ENCODE measurements at places on chromosomes 7 and 10.
A peak's percentile ranks its signal among the peaks of the same experiment; 100 is the strongest.

- no peak for DNase-seq
These were observed 222.1 kb upstream of the RHOBTB1 start for GRCh38 chr10:61166065-61166464.

GRCh38 chr10:78130966-78131710, 97.5 kb downstream of the RPS24 start:
- no peak for DNase-seq

DNA sequence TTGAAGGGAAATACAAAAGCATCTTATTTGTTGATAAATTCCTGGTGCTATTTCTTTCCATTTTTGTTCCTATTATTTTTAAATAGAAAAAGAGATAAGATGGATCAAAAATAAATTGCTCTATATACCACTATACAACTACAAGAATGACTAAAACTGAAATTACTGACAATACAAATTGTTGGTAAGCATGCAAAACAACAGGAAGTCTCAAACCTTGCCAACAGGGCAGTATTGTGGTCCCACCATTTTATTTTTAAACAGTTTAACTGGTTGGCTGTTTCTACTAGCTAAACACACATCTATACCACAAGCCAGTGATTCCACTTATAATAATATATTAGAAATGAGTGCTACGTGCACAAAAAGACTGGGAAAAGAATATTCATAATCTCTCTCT, 213.0 kb downstream of the JAZF1 start:
- DNase-seq = no peak

GRCh38 chr7:99679400-99680191, at the start of gene CYP3A5:
TSS of gene CYP3A5 (minus strand) at chr7:99679996. CDS start at chr7:99679896, 100 bp downstream.
- no peak for DNase-seq

DNA sequence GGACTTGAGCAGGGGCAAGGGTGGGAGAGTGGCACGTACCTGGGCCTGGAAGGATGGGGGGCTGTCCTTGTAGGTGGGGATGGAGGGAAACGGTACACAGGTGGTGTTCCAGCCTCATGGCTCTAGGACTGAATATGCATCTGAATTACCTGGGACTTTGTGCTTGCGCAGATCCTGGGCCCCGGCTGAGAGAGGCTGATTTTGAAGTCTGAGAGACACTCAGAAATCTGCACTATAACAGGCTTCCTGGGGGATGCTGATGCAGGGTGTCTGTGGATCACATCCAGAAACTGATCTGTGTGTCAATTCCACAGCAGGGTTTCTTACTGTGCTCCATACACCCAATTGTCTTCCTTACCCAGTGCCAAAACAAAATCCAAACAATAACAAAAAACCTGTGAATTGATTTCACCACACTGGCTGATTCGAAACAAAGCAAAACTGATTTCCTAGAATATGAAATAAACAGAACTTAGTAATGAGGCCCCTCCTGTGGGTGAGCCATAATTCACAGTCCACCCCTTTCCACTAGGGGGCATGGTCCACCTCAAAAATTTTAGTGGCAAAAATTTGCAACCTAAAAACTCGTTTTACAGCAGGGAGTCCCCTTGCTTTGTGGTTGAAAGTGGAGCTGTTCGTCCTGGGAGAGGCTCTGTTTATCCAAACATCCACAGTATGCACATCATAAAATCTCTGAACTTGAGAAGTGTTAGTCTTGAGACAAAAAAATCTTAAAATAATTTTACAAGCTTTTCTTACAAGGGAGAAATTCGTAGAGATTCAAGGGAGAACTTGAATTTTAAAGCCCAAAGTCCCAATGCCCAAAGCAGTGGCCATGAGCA, 32.0 kb upstream of the PLEKHA1 start:
- peak; percentile 25 for DNase-seq

DNA sequence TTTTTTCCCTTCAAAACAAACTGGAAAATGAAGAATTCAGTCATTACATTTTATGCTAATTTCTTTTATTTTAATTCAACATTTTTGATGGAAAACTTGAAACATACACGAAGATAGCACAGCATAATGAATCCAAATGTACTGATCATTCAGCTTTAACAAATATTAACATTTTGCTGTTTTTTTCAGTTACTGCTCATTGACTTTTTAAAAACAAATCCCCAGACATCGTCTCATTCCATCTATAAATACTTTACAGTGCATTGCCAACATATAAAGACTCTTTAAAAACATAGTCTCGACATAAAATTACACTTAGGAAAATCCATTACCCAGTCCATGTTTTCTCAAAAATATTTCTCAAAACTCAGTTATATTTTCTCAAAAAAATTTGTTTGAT, 452.3 kb downstream of the GALNT17 start:
- DNase-seq = no peak

- DNase-seq = no peak
These were observed 33.5 kb downstream of the DPY19L1 start for GRCh38 chr7:35003679-35004303.

- no peak for DNase-seq
These were observed 369.6 kb downstream of the KCNMA1 start for GRCh38 chr10:77267703-77268675.

DNA sequence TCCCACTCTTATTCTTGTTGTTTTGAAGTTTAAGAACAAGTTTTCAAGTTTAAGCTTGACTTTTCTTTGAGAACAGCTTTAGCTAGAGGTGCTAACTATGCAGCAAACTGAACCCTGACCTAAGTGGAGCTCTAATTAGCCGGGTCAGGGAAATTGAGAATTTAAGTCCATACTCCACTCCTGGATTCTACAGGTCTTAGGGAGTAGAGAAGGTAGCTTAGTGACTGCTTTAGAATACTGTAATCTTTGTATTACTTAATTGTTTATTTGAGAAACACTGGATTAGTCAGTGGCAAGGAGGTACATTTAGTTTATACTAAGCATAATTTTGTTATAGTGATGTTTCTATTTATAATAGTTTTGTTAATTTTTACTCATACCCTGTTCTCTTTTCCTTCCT, 74.6 kb upstream of the STRIP2 start:
- no peak for DNase-seq

DNA sequence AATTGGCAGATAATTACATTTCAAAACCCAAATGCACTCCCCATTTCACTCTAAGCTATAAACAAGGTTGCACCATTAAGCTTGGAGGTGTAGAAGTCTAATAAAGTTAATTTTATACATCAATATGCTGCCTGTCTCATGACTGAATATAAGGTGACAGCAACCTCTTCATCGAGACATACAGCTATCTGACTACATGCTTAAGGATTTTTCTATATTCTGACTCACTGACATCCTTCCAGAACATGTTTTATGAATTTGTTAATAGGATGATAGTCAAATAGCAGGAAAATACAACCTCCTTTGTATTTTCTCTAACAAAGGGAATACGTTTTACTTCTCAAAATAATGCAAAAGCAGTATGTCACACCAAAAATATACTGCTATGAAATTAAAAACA, 76.6 kb downstream of the NRBF2 start:
- DNase-seq = no peak

Data from T-helper 2 cell (primary cell).